Activated T-cell treated with anti-CD3 and anti-CD28 coated beads, Interleukin-2, amount 50 U/mL, for 72 hours (primary cell): ENCODE measurements at places on chromosomes 3 and 15. TPM values are rescaled to one million over a fixed set of nuclear protein-coding genes. Genes with fewer than 3 reads are reported as not detected.

DNA sequence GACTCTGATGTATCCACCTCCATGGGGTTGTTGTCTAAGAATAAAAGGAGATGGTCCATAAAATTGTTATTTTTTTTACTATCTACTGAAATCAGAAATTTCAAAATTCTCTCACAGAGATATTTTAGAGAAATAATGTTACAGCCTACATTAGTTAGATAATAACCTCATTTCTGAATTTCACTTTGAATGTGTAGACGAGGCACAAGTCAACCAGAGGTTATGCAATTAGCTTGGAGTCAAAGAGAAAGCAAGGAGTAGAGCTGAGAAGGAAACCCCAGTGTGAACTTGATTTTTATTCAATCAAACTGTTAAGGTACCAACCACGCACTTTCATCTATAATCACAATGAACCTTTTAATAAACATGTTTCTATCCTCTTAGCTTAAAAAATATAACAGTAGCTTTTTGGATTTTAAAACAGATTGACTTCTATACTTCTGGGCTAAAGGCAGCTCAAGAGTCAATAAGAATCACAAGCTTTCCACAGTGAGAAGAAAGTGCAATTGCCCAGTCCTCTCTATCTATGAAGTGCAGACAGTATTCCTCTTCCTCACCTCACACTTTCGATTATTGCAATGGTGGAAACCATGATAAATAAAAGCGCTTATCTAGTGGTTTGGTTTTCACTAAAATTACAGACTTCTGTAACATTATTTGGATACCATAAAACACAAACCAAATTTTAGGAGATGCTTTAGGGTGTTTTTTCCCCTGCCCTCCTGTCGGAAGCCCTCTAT is 403.2 kb downstream of the ZBTB20 start:
- no peaks in the 10 kb centered on the region for H3K27me3 ChIP-seq
- H3K36me3 ChIP-seq: no peaks in the 10 kb centered on the region
- peaks cover 21% of the 10 kb centered on the region for H3K4me1 ChIP-seq
- no peak for DNase-seq
- no peak overlapping the region for H3K27ac ChIP-seq
- H3K4me3 ChIP-seq: no peak overlapping the region

GRCh38 chr3:129520960-129521359 is 7.5 kb upstream of the RHO start:
- H3K4me1 ChIP-seq: peaks cover 4% of the 10 kb centered on the region
- DNase-seq: no peak
- no peaks in the 10 kb centered on the region for H3K36me3 ChIP-seq
- no peaks in the 10 kb centered on the region for H3K27me3 ChIP-seq
- no peak overlapping the region for H3K27ac ChIP-seq
- no peak overlapping the region for H3K4me3 ChIP-seq

- H3K36me3 ChIP-seq: peaks cover 2% of the 10 kb centered on the region
- H3K27me3 ChIP-seq: peaks cover 14% of the 10 kb centered on the region
- peaks cover 37% of the 10 kb centered on the region for H3K4me1 ChIP-seq
- no peak within 1 kb of the TSS for H3K27ac ChIP-seq
- H3K4me3 ChIP-seq: peak within 1 kb of the TSS; percentile 92
- peak; percentile 84 for DNase-seq
Measured at GRCh38 chr15:40843885-40844695, at the start of gene SPINT1. TSS of gene SPINT1 (plus strand) at chr15:40844048. CDS start at chr15:40844555, 507 bp downstream.

DNA sequence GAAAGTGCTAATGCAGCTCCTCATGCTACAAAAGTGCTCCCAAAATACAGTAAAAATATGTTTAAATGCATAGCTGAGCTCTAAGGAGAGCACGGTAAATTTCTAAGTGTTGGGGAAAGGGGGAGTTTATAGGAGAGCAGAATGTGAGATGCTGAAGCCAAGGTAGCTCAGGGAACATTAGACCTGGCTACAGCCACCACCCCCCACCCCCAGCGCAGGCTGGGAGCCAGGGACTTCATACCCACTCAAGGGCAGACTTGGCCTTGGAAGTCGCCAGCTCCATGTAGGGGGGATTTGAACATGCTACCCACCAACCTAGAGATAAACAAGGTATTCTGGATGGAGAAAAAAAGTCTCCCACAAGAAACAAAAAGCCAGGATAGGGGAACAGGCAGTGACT is 142.2 kb downstream of the MEGF11 start:
- no peak for DNase-seq
- H3K4me1 ChIP-seq: peaks cover 13% of the 10 kb centered on the region
- no peaks in the 10 kb centered on the region for H3K36me3 ChIP-seq
- no peak overlapping the region for H3K27ac ChIP-seq

PPIP5K1 gene
- 50.0 TPM for total RNA-seq

DNA sequence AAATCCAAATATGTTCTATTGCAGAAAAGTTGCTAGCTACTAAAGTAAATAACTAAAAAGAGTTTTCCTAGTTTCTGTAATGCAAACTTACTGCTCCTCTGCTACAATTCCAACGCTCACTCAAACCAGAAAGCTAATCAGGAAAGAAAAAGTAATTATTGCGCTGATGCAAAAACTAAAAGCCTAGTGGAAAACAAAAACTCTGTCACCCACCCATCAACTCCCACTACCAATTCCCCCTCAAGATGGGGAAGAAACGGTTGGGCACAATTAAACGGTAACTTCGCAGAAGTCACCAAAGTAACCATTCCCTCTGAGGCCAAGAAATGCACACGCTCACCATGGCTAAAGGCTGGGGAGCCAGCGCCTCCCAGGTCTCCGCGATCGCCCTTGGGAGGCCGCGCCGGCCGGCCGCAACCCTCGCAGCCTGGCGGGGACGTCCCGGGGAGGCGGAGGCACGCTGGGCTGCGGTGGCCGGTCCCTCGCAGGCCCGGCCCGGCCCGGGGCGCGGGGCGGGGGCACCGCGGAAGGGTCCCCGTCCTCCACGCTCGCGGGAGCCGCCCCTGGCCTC is 684 bp downstream of the SLTM start:
- no peak for DNase-seq
- peaks cover 25% of the 10 kb centered on the region for H3K4me1 ChIP-seq
- peaks cover 15% of the 10 kb centered on the region for H3K36me3 ChIP-seq
- H3K4me3 ChIP-seq: peak overlapping the region; percentile 92
- peak overlapping the region; percentile 100 for H3K27ac ChIP-seq

- H3K27ac ChIP-seq: peak overlapping the region; percentile 5
- H3K4me1 ChIP-seq: peaks cover 26% of the 10 kb centered on the region
- peak overlapping the region; percentile 93 for H3K4me3 ChIP-seq
- H3K27me3 ChIP-seq: peaks cover 49% of the 10 kb centered on the region
- peak; percentile 5 for DNase-seq
- H3K36me3 ChIP-seq: peaks cover 4% of the 10 kb centered on the region
Measured at GRCh38 chr3:115512565-115513415, 110.5 kb upstream of the GAP43 start.

- H3K36me3 ChIP-seq: no peaks in the 10 kb centered on the region
- H3K4me1 ChIP-seq: no peaks in the 10 kb centered on the region
- DNase-seq: no peak
- H3K27ac ChIP-seq: no peak overlapping the region
- H3K4me3 ChIP-seq: no peak overlapping the region
Measured at GRCh38 chr15:45866616-45867015, 231.8 kb downstream of the SQOR start.

CASR gene
- 0.17 TPM for total RNA-seq

DNA sequence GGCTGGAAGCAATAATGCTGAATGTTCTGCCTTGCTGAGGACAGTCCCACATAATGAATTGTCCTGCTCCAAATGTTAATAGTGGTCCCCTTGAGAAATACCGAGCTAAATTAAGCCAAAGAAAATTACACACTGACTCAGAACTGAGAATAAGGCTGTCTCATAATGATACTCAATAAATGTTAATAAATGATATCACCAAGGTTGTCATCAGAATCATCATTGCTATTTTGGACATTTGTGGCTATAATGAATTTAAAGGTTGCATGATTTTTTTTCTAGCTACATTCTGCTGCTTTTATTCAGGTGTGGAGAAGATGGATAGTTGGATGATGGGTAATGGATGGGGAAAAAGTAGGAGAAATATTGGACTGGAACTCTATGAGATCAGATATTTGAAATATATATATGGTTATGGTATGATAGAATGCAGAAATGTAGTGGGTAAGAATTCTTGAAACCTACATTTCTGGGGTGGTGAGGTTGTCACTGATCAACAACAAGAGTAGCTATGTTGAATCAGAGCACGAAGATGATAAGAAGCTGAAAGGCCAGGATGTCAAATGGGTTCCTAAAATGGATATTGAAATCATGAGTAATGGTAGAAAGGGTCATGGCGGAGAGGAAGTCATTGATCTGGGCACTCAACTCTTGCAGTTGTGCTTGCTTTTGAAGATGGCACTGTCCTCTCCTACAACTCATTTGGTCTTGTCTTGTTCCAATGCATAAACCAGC is 12.8 kb downstream of the CHST2 start:
- DNase-seq: no peak
- no peaks in the 10 kb centered on the region for H3K27me3 ChIP-seq
- H3K4me1 ChIP-seq: peaks cover 17% of the 10 kb centered on the region
- no peak overlapping the region for H3K27ac ChIP-seq
- no peaks in the 10 kb centered on the region for H3K36me3 ChIP-seq

GRCh38 chr3:118011910-118012309 is 1022.7 kb downstream of the IGSF11 start:
- H3K4me3 ChIP-seq: no peak overlapping the region
- H3K36me3 ChIP-seq: peaks cover 2% of the 10 kb centered on the region
- H3K27me3 ChIP-seq: no peaks in the 10 kb centered on the region
- no peaks in the 10 kb centered on the region for H3K4me1 ChIP-seq
- H3K27ac ChIP-seq: no peak overlapping the region

DNA sequence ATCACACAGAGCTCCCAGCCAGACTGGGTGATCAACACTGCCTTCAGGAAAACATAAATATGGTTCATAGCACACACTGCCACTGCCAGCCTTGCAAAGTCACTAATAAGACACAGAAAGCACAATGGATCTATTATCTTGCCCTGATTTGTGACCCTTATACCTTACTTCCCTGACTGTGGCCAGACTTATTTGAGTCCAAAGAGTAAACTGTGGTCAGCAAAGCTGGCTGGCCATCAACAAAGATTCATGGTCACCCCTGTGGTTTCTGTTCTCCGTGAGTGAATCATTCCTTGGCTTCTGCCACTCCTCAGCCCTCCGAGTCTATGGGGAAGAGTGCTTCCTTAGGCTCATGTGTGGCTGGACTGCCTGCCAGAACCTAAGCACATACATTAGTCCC is 437.7 kb downstream of the RAP2B start:
- H3K27ac ChIP-seq: no peak overlapping the region
- H3K4me1 ChIP-seq: peaks cover 10% of the 10 kb centered on the region
- DNase-seq: no peak
- no peak overlapping the region for H3K4me3 ChIP-seq
- H3K27me3 ChIP-seq: no peaks in the 10 kb centered on the region

- peaks cover 8% of the 10 kb centered on the region for H3K27me3 ChIP-seq
- no peak overlapping the region for H3K4me3 ChIP-seq
- no peak overlapping the region for H3K27ac ChIP-seq
- no peak for DNase-seq
- H3K4me1 ChIP-seq: no peaks in the 10 kb centered on the region
Measured at GRCh38 chr3:156397534-156397933, 157.4 kb downstream of the SSR3 start.

DNA sequence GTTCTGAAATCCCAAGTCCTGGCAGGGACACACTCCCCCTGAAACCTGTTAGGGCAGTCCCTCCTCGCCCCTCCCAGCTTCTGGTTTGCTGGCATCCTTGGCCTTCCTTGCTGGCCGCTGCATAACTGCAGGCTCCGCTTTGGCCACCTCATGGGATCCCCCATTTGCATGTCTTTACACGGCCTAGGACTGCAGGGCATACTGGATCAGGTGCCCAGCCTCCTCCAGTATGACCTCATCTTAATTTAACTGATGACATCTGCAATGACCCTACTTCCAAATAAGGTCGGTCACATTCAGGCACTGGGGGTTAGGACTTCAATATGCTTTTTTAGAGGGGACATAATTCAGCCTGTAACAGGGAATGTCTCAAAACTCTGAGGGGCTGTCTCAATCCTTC is 173.3 kb downstream of the RAB11A start:
- H3K4me3 ChIP-seq: no peak overlapping the region
- DNase-seq: no peak
- no peaks in the 10 kb centered on the region for H3K36me3 ChIP-seq
- no peaks in the 10 kb centered on the region for H3K4me1 ChIP-seq
- no peak overlapping the region for H3K27ac ChIP-seq
- H3K27me3 ChIP-seq: peaks cover 13% of the 10 kb centered on the region
